Inflammatory macrophage treated with lipopolysaccharide for 4 hours (primary cell): ENCODE measurements at places on chromosomes 1 and 21.

- peak; percentile 90 for DNase-seq
Measured at GRCh38 chr1:229625915-229626831, at the start of the genes TAF5L and URB2. TSS of gene TAF5L (minus strand) at chr1:229626122. CDS start at chr1:229614482, 11,640 bp downstream. TSS of gene URB2 (plus strand) at chr1:229626247. CDS start at chr1:229627634, 1,387 bp downstream.

GRCh38 chr1:226176870-226177269, 9.7 kb downstream of the ACBD3 start:
- no peak for DNase-seq

- DNase-seq = no peak
Measured at GRCh38 chr1:210815641-210816550, 318.1 kb downstream of the KCNH1 start.

DNA sequence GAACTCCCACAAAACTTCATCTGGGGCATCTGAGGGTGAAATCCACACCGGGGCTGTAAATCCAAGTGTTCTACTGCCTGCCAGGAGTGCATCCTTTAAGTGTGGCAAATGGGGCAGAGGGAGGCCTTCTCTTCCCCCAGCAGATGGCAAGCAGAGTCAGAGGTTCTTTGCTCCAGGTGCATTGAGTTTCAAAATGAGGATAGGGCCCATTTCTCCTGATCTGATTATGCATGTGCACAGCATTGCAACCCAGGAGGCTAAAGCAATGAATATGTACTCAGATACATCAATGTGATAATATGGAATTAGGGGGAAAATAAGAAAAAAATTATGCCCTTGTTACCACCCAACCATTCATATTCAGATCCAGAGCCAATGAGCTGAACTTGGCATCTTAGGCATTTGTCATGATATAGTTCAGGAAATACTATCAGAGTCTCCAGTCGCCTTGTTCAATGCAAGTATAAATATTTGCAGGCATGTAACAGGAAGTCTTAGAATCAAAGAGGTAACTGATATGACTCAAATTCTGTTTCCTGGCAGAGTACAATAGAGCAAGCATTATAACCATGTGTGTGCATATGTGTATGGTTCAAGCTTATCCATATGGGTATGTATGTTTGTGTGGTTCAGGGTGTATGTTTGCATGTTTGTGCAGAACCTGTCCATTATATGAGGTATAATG, 473.8 kb upstream of the PKN2 start:
- no peak for DNase-seq

- no peak for DNase-seq
Measured at GRCh38 chr1:18326211-18326897, 154.4 kb upstream of the KLHDC7A start.

GRCh38 chr1:223775054-223775453, 62.7 kb downstream of the CAPN2 start:
- DNase-seq = no peak

GRCh38 chr1:161172776-161173376, 4.4 kb downstream of the B4GALT3 start:
- no peak for DNase-seq

GRCh38 chr1:116693759-116694480, 26.4 kb upstream of the IGSF3 start:
- DNase-seq = no peak

- no peak for DNase-seq
Measured at GRCh38 chr1:165352442-165353293, 3.8 kb downstream of the LMX1A start.

DNA sequence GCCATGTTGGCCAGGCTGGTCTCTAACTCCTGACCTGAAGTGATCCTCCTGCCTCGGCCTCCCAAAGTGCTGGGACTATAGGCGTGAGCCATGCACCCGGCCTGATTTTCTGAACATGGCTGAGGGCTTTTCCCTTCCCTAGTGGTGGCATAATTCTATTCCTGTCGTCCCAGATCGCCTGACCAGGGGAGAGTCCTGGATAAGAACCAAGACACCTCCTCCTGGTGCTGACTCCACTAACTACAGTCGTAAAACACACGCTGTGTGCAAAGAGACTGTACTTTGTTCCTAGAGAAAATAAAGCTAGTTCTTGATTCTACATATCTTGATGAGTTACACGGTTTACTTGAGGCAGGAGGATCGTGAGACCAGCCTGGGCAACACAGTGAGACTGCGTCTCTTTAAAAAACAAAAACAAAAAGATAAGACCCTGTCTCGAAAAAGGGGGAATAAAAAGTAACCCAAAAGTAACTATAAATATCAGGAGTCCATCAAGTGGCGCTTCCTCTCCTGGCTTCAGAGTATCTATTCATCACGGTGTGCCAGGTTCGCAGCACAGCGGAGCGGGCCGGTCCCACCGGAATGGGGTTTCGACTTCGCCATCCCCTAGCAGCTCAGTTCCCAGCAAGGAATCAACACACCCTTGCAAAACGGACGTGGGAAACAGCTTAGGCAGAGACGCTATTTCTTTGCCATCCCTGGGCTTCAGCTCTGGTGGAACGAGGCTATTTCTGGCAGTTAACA, 973 bp downstream of the SDF4 start:
- peak; percentile 43 for DNase-seq

- DNase-seq = peak; percentile 54
Measured at GRCh38 chr1:154605534-154605933, 2.5 kb downstream of the ADAR start.

GRCh38 chr1:244019982-244020485, 31.0 kb upstream of the ZBTB18 start:
- DNase-seq = no peak

GRCh38 chr1:2612591-2613365, 20.0 kb downstream of the MMEL1 start:
- DNase-seq = no peak

DNA sequence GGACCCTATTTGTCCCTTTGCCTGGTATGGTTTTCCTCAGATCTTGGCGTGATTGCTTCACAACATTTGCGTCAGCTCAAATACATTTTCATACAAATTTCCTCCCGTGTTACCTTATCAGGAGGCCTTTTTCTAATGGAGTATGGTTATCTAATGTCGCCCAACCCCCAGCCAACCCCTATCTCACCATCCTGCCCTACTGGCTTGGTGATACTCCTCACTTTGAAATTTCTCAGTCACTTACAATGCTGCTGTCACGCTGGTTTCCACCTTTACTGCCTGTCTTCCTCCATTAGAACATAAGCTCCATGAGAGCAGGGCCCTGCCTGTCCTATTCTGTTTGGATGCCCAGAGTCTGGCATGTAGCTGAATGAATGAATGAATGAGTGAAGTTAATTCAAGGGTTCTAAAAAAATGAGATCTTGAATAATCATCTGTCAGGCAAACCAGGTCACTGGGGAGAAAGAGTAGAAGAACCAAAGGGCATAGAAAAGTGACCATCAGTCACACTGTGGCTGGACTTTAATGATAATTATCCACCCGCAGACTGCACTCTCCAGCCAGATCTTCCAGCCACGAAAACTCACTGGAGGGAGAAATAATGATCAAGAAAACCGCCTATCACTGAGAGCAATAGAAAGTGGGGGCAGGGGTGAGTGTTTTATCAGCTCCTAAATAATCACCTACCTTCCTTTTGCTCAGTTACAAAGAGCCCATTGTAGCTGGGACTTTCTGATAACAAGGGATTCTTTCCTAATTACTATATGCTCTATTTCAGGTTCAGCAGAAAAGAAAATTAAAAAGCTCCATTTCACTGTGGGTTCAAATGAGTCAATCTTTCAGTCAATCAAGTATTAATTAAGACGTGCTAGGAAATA, 21.3 kb downstream of the KIAA0040 start:
- DNase-seq = no peak

- no peak for DNase-seq
Measured at GRCh38 chr1:216533776-216534175, 110.5 kb upstream of the USH2A start.

- no peak for DNase-seq
Measured at GRCh38 chr1:218439541-218440295, 94.6 kb downstream of the TGFB2 start.

- no peak for DNase-seq
Measured at GRCh38 chr1:227263869-227264268, 54.4 kb downstream of the CDC42BPA start.

DNA sequence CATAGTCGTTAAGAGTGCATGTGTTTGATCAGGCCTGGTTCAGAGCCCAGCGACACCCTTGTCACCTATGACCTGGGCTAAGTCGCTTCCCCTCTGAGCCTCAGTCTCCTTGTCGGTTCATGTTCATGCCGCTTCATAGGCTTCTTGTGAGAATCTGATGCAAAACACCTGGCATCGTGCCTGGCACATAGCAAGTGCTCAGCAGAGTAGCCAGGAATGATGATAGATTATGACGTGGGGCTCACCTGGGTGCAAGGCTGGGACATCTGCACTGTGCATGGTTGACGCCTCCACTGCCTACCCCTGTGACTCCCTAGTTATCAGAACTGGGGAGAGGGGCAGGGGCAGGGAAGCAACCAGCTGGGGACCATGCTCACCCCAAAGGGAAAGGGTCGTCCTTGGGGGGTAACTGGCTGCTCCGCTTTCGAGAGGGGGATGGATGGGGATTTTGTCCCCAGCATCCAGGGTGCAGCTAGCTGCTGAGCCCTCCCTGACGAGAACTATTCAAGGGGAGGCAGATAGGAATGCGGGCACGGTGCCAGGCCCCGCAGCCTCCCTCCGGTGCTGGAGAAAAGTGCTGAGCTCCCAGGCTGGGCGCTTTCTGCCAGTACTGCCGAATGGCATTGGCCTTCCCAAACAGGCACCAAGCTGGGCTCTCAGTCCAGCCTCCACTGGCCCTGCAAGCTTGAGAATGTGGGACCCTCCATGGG, 9.3 kb downstream of the EFHD2 start:
- no peak for DNase-seq

DNA sequence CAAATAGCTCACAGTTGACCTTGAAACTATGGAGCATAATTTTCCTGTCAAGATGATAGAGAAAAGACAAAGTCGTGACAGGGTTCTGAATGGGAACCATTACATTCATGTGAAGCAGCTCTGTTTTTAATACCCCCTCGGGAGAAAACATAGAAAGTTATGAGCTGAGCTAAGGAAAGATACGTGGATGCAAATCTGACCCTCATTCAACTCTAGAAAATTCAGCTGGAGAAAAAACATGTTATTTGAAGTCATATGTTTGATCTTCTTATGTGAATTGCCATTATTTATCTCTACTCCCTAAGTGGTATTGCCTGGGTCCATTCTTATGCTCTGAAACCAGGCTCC, 48.0 kb upstream of the LRRC52 start:
- no peak for DNase-seq

- DNase-seq = peak; percentile 80
Measured at GRCh38 chr1:27993241-27993640, 33.5 kb downstream of the XKR8 start.

DNA sequence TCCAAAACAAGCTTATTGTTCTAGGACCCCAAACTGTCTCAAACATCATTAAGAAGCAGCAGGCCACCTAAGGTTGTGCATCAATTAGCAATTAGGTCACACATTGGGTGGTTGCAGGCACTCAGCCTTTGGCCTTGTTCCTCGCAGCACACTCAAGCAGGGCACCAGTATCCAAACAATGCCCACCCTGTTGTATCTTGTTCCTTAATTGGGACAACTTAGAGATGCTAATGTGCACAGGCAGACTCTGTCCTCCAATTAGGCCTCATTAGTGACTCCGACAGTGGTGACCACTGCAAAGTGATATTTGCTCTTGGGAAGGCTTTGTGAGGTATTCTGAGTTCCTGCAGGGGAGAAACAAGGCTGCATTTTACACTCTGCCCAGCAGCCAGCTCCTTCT, 515.1 kb upstream of the PTBP2 start:
- no peak for DNase-seq

DNA sequence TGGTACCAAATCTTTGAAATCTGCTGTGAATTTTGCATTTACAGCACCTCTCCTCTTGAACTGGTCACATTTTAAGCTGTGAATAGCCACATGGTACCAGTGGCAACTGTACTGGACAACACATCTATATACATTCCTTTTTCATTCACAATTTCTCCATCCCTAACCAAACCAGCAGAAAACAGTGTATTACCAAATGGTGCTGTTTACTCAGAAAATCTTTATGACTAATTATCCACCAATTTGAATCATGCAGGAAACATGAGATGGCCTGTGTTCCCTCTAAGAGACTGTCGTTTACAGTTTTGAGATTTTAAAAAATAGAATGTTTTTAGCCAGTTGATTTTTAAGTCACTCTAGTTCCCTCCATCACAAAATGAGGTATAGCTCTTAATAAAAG, 17.6 kb upstream of the CCT8 start:
- DNase-seq = peak; percentile 81

GRCh38 chr1:203183828-203184227, 2.7 kb downstream of the CHI3L1 start:
- no peak for DNase-seq
